ENCODE measurements at places on chromosomes 4 and X.

DNA sequence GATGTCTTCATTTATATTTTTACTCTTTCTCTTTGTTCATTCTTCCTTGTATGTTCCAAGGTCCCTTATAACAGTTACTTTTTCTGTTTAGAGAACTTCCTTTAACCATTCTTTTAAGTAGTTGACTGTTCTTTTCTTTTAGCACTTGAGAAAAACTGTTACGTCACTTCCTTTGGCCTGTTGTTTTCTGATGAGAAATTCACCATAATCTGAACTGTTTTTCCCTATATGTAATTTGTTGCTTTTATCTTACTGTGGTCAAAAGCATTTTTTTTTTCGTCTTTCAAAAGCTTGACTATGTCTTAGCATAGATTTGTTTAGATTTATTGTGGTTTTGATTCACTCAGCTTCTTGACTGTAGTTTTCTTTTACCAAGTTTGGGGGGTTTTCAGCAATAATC lies 1660.3 kb upstream of the PCDH10 start:
- DNase-seq = no peak

GRCh38 chr4:118141240-118141639 lies 107.0 kb downstream of the NDST3 start:
- no peak for DNase-seq

GRCh38 chr4:183229397-183229796 lies 90.7 kb downstream of the CLDN22 start:
- no peak for DNase-seq

- no peak for DNase-seq
These were observed 1196.3 kb downstream of the RAPGEF2 start for GRCh38 chr4:160299177-160299576.

DNA sequence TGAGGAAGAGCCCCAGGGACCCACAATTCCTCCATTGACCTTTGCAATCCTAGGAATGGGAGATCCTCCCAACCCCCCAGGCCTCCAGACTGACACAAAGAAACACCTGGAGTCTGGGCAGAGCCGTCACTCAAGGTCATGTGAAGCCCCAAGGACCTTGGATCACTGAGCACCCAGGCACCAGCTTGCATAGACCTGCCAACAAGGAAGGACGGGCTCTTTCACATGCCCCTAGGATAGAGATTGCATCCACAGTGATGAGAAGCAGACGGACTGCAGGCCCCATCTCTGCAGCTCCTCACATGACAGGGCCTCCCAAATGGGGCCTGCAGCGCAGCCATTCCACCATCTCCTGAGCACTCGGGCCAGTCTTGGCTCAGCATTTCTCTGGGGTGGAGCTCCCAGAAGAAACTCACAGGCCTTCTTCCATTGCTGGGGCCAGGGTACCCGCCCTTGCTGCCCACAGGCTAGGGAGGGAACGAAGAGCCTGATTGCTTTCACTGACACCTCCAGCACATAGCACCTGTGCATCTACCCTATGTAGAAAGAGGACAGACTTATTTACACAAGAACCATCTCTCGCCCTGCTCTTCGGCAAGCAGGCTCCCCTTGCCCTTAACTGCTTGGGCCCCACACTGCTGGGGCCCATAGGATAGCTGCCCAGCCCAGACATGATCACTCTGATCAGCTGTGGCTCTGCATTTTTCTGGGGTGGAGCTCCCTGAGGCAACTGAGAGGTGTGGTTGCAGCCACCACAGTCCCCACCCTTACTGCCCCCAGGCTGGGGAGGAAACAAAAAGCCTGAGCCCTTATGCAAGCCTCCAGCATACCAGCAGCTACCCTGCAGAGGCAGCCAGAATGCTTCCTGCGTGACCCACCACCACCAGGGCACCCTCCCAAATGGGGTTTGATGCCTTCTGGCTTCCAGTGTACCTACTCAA lies 185.7 kb upstream of the ZCCHC13 start:
- DNase-seq = no peak

- no peak for DNase-seq
These were observed 18.1 kb downstream of the TMEM175 start for GRCh38 chr4:950136-951020.

- peak; percentile 93 for DNase-seq
These were observed 186.4 kb upstream of the PUDP start for GRCh38 chrX:7334253-7334935.

- peak; percentile 35 for DNase-seq
These were observed 51.2 kb upstream of the HCCS start for GRCh38 chrX:11059933-11060332.

DNA sequence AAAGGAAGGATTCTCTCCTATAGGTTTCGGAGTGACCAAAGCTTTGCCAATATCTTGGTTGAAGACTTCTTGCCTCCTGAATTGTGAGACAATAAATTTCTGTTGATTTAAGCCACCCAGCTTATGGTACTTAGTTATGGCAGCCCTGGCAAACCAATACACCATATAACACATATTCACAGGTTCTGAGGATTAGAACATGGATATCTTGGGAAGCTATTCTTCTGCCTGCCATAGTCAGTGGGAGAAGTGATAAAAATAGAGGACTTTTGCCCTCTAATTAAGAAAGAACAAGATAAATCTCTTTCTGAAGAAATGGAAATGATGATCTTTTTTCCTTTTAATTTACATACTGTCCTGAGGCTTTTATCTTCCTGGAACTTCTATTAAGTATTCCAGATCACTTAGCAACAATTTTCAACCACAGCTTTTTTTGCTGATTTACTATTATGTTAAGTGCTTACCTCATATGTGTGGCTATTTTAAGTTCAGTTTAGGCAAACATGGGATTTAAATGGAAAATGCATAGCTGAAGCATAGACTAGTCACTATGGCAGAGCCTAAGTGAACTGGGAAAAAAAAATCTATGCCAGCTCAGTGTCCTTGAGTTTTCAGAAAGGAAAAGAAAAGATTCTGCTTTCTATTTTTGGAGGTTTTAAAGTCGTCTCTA lies 381.7 kb downstream of the STPG2 start:
- DNase-seq = no peak

GRCh38 chr4:110371016-110371770 lies 104.8 kb upstream of the ENPEP start:
- DNase-seq = no peak

DNA sequence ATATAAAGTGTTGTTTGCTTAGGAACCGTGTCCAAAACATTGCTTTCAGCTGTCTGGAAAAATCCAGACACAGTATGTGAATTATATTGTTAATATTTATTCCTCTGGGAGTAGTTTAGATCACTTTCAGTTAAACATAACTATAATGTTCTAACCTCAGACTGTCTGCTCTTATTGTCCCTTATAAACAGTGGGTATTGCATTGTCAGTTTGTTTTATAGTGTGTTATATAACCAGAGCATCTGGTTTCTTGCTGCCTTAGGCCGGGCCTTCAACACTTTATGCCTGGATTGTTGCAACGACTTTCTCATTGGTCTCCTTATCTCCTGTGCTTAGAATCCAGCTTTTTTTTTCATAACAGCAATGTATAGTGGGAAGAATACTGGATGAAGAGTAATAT lies 26.4 kb downstream of the ATG4A start:
- peak; percentile 13 for DNase-seq

- peak; percentile 77 for DNase-seq
These were observed 6.4 kb downstream of the AMOT start for GRCh38 chrX:112834031-112834845.

GRCh38 chr4:2825740-2826139 lies 17.9 kb upstream of the ADD1 start:
- DNase-seq = no peak

GRCh38 chrX:150005027-150005426 lies 66.7 kb upstream of the EOLA2 start:
- DNase-seq = no peak

DNA sequence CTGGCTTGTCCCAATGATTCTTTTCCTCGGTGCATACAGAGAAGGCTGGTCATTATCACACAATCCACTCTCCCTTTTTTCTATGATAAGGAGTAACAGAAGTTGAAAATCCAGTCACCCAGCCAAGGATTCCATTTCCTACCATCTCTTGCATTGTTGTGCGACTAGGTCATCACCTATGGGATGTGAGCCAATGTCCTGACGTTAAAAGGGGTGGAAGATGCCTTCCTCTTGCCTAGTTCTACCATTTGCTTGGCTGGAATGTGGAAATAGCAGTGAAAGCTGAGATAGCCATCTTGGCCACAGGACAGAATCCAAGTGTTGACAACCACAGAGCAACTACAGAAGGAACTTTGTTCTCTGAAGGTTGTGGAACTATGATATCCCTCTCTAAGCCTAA lies 132.2 kb upstream of the KIT start:
- DNase-seq = peak; percentile 91

DNA sequence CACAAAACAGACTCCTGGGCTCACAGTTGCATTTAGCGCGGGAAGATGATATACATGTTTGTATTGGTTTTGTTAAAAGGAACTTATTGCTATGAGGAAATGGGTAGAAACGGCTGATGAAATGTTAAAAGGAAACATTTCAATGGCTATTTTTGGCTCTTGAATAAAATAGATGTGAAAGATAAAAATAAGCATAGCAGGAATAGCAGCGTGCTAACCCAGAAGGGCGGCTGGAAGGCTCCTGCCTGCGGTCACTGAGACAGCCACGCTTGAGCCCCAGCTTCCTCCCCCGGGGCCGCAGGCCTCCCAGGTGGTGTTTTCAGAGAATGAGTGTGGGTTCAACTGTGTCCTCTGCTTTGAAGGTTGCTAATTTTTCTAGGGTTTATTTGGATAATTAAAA lies 35.0 kb upstream of the CLCN4 start:
- no peak for DNase-seq

DNA sequence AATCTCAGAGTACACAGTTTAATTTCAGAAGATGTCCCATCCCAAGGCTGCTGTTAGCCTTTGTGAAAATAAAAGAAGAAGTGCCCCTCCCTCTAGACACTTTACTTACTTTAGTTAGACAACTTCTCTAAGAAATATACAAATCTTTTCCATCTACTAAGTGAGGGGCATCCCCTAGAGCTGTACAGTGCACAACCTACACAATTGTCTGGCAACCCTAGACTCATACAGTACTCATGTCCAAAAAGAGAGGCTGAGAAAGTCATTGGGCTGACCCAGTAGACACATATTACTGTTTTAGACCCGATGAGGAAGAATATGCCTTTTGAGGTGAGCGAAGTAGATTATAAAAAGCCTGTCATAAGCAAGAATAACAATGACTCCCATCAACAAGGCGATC lies 297.6 kb downstream of the IDS start:
- no peak for DNase-seq

DNA sequence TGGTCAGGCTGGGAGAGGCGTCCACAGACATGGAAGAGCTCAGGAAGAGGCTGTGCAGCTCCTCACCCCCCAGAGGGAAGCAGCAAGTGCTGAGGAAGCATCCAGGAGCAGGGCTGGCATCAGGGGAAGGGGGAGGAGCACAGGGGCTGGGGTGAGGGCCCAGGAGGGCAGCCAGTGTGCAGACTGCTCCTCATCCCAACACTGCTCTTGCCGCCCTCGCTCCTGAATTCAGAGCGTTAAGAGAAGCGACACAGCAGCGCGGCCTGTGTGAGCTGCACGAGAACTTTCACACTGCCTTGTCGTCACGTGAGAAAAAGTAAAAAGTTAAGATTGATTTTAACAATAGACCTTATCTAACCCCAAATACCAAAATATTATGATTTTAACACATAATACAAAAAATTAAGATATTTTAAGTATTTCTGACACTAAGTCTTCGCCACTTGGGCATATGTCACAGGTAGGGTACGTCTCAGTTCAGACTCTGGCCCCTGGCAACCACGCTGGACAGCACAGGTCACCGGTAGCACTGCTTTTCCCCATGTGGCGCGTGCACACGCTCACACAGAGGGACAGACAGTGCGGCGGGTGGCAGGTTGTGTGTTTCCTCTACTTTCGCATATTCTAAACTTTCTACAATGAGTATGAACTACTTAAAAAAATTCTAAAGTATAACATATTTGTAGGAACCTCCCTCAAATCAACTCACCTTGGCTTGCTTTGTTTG lies 19.7 kb downstream of the NOP14 start:
- DNase-seq = no peak

- DNase-seq = no peak
These were observed 130.5 kb upstream of the TTC29 start for GRCh38 chr4:147076179-147076578.

GRCh38 chr4:48499551-48500066 lies 9.6 kb downstream of the ZAR1 start:
- DNase-seq = no peak

GRCh38 chr4:39204543-39204942 lies 22.2 kb downstream of the WDR19 start:
- DNase-seq = no peak

- DNase-seq = no peak
These were observed 19.7 kb downstream of the GABRB1 start for GRCh38 chr4:47050761-47051725.

DNA sequence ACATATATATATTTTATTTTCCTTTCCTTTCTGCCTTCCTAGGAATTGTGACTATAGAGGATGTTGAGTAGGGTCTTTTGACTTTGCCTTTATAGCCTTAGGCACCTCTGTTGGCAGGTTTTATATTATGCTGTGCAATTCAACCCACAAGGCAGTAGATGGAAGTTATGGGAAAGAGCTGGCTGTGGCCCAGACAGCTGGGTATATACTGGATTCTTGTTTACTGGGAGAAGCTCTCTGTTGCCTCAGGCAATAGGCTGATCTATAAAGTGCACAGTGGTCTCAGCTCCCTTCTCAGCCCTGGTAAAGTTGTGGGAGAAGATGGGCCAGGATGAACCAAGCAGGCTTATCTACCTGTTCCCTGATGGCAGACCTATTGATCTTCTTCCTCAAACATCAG lies 342.0 kb downstream of the GBA3 start:
- no peak for DNase-seq

DNA sequence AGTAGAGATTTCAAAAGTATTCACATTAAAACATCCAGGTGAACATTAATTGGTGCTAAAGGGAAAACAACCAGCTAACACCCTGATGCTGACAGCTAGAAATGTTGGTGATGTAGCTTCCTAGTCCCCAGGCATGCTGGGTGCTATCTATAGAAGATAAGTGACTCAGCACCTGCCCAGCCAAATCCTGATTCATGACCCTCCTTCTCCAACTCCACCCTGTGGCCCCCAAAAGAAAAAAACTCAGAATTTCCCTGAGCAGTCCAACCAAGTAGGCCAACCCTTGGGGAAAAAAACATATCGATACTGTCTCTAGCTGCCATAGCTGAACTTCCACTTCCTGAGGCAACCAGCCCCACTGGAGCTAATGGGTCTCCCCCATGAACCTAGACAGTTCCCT lies 197.6 kb upstream of the KLF3 start:
- no peak for DNase-seq

GRCh38 chrX:19659929-19660328 lies 144.6 kb upstream of the MAP3K15 start:
- DNase-seq = no peak

DNA sequence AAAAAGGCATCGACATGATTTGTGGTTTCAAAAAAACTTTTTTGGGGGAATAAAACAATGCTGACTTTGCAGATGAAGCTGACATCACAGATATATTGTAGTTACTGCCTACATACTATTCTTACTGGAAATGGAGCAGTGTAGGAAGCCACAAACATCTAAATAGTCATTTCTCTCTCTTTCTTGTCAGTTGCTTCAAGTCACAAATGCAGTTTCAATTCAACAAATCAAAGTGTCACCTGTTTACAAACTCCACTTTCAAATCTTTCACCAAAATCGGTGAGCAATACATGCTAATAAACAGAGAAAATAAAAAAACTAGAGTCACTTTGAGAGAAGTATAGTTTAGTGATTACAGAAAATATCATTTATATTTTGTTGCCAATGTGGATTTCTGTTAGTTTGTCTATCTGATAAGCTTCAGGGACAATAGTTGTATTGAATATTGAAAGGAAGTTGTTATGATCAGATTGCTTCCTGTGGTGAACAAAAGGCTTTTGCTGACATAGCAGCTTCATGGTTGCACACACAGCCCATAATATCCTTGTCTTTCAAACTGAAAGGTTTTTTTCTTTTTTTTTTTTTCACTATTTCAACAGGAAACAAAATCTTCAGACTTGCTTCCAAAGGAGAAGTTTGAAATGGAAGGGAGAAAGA lies 49.7 kb upstream of the PTPN13 start:
- no peak for DNase-seq

All from IMR-90 (cell line).